ENCODE measurements at places on chromosomes 2 and 18.

- no peak for DNase-seq
These were observed 102.0 kb downstream of the RNF144A start for GRCh38 chr2:7019191-7019590.

DNA sequence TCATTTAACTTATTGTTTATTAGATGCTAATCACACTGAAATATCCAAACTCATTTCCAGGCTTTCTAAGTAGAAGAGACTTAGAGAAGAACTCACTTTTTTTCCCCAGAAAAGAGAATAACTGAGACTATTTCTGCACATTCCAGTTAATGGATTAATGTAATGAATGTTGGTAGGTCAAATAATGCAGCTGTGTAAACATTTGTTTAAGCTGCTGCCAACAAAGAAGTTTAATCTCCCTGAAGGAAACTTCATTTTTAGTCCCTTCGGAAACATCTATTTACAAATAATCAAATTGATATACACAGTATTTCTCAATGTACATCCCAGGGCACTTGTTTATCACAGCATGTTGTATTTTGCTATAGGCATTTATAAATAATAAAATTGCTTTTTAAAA lies 126.9 kb downstream of the KCNS3 start:
- no peak for DNase-seq

GRCh38 chr2:236417150-236417549 lies 152.5 kb upstream of the ACKR3 start:
- no peak for DNase-seq

GRCh38 chr2:210162466-210163124 lies 8.6 kb downstream of the KANSL1L start:
- no peak for DNase-seq

- DNase-seq: no peak
These were observed 33.7 kb downstream of the SPAG16 start for GRCh38 chr2:213317929-213318328.

DNA sequence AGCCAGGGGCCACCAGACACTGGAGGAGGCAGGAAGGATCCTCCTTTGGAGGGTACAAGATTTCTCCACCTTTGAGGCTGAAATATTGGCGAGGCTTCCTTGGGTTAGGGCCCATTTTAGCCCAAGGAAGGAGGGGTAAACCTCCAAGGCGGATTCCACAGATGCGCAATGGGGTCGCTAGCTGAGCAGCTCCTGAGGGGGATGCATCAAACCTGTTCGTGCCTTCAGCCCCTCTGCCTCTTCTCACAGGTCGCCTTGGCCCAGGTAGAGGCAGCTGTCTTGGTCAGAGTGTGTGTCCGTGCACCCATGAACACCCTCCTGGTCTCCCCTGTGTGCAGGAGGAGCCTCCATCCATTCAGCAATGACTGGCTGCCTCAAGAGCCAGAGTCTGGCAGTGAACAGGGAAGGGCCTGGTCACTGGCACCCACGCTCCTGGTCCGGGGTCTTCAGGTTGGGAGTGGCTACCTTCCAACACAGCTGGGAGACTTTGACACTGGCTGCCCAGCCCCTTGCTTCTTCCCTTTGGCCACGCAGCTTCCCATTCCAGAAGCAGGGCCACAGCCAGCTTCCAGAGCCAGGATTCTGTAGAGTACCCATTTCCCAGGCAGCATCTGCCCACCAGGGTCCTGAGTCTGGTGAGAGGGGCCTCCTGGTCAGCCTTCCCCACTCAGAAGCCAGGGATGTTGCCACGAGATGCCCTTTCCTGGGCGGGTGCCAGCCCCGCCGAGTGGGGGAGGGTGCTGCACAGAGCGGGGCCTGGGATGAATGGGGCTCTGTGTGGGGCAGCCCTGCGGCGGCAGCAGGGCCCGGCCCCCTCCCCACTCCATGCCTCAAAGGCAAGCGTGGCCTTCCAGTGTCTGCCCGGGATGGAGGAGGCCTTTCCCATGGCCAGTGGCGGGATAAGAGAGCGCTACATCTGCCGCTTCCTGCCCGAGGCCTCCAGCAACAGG lies 95.8 kb upstream of the GPC1 start:
- no peak for DNase-seq

DNA sequence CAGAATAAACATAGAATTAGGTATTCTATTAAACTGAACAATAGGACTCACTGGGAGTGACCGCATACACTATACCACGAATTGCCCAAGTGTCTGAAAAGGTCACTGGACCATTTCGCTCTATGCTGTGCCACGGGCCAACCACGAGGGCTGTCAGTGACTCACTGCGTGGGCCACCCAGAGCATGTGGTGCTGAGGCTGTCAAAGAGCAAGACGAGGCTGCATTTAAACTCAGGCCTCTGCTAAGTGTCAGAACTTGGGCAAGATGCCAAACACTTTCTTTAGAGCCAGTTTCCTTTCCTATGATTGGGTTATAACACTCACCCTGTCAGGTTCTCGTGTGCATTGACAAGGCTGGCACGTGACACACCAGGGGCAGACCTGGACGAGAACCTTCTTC lies 97.5 kb downstream of the SH3YL1 start:
- no peak for DNase-seq

DNA sequence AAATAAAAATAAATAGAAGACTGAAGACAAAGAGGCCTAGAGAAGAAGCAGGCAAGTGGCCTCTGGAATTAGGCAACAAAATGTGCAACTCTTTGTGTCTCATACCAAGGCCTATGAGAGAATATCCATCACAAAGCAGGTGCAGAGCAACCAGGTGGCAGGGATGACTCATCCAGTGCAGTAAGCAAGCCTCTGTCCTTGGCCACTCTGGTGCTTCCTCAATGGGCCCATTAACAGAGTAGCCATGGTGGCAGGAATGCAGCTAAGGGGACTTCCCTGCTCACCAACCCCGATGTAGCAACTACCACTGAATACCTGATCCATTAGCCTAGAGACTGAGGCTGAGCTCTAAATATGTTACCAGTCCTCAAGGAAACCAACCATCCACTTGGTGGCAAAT lies 11.0 kb upstream of the EPG5 start:
- DNase-seq: no peak

- no peak for DNase-seq
These were observed 33.8 kb downstream of the NPC1 start for GRCh38 chr18:23552505-23552904.

- no peak for DNase-seq
These were observed 367.4 kb downstream of the EPHA4 start for GRCh38 chr2:221204699-221205098.

GRCh38 chr2:47715552-47715951 lies 67.4 kb upstream of the MSH6 start:
- DNase-seq: no peak

- no peak for DNase-seq
These were observed 136.3 kb downstream of the ZEB2 start for GRCh38 chr2:144383571-144384100.

DNA sequence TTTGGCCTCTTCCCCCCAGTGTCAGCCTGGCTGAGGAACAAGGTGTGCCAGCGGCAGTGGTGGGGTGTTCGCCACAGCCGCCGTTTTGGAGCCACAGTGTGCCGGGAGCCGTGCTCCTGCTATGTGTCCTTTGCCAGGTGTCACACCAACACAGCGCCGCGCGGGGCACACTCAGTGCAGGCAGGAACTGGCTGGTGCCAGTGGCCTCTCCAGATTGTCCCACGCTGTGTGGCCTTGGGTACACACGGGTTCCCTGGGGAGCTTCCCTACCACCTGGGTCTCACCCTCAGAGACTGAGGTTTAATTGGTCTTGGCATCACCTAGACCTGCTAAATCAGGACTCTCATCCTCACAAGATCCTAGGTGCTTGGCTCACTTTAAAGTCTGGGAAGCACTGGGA lies 171.6 kb downstream of the LDLRAD4 start:
- DNase-seq: no peak

DNA sequence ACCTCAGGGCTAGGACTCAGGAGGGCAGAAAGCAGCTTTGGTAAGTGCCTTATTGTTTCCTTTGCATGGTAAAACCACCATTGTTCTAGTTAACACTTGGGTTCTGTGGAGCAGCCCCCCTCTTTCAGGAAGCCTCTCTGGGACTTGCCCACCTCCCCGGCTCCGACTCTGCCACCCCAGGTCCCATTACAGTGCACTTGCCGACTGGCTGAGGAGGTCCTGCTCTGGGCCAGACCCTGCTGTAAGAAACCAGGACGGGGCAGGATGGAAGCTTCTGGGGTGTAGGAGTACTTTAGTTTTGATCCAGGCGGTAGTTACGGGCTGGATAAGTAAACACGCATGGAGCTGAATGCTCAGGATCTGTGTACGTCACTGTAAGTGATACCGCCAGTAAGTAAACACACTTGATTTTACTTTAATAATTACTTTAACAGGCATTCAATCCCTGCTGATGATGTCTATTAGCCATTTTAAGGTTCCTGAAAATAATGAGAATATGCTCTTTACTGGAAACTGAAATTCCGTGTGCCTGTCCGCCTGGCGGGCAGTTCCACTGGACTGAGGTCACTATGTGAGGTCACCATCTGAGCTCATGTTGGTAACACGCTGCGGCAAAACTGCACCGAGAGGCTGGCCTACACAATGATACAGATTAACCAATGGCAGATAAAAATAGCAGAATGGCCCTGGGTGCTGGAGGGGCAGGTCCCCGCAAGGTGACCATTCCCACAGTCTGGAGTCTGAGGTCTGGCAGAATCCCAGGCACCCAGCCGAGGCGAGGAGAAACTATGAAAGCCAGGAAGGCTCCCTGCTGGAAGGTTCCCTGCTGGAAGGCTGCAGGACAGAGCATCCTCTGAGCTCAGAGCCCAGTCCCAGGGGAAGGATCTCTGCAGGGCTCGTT lies 25.2 kb downstream of the HS1BP3 start:
- DNase-seq: no peak

- DNase-seq: no peak
These were observed 49.7 kb downstream of the TSN start for GRCh38 chr2:121804997-121805765.

DNA sequence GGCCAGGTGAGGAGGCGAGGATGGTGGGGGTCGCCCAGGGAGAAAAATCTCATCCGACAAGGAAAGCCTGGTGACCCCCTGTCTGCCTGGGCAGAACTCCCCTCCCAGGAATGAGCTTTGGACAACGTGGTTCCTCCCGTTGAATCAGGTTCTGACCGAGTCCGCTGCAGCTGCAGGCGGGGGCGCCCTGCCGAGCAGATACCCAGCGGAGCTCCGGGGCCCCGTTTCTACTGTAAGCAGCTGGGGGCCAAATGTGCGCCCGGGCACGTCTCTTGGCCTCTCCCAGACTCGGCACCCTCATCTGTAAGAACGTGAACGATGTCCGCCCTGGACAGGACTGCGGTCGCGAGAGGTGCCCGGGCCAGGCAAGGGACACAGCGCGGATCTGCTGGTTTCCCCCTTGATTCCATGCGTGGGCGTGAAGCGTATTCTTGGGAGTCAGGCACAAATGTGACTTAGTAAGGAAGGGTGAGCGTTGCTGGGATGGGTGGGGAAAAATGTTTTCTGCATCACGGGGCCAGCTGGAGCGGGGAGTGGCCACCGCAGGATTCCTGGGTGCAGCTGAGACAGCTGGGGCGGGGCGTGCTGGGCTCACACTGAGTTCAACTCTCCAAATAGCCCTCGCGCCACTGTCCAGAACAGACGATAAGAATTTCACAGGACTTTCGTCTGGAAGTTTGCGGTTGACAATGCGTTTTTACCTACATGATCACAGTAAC lies 20.2 kb upstream of the TUBB6 start:
- DNase-seq: no peak

DNA sequence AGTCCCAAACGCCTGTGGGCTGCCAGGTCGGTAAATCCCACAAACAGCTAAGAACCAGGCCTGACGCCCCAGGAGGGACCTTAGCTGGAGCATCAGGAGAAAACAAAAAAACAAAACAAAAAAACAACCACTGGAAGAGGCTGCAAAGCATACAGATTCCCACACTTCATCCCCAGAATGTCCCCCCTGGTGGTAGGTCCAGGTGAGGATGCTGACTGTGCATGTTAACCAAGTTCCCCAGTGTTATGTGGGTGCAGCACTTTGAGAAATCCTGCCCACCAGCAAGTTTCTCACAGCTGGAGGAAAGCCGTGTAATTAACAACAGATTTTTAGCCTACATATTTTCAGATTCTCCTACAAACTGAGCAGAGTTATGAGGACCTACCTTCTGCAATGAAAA lies 15.1 kb downstream of the ST3GAL5 start:
- DNase-seq: no peak

- DNase-seq: no peak
These were observed 1173.1 kb upstream of the ZEB2 start for GRCh38 chr2:145692971-145693478.

DNA sequence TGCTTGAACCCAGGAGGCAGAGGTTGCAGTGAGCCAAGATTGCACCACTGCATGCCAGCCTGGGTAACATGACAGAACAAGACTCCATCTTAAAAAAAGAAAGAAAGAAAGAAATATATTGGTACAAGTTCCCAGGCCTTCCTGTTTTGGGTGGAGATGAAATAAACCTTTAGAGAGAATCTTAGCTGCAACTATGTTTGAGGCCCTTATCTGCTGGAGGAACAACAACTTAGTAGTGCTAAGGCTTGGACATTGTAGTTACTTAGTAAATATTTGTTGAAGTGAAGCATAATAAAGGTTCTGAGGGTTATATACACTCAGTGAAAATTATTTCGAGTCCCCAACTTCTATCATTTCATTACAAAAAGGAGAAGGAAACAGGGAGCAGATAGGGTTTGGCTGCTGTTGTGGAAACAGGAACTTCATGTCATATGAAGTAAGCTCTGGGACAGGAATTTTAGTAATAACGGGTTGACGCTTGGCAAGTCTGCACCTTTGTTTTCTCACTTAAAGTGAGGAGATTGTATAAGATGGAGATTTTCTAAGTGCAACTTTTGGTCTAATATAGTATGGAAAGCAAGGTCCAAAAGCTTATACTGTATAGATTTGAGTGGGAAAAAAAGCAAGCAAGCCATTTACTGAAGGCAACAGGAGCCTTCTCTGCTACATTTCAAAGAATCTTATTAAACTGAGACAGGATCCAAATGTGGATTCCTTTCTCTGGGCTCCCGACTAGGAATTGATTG lies 40.0 kb upstream of the AGPS start:
- DNase-seq: no peak

DNA sequence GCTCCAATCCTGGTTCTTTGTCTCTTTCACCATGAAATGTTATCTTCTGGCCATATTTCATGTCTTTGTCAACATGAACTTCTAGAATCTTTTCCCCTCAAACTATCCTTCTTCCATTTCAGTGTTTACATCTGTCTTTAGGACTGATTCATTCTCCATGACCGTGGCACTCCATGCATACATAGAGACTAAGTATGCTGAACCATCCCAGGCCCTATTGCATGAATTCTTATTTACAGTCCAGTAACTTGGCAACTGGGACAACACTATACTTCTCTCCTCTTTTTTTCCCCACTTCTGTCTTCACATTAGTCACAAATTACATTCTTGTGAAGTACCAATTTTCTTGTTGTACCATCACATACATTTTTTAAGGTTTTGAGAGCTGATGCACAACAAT lies 109.8 kb upstream of the GALNT13 start:
- DNase-seq: no peak

- no peak for DNase-seq
These were observed 432.4 kb downstream of the TNS1 start for GRCh38 chr2:217570394-217570793.

GRCh38 chr2:229712136-229712535 lies 2.2 kb downstream of the DNER start:
- no peak for DNase-seq

- no peak for DNase-seq
These were observed 29.3 kb downstream of the MEX3C start for GRCh38 chr18:51168026-51168742.

GRCh38 chr18:74276609-74277008 lies 15.2 kb downstream of the CYB5A start:
- DNase-seq: no peak

Measured in NCI-H1105 (cell line).